ENCODE measurements at places on chromosomes 13 and 19. TPM values are rescaled to one million over a fixed set of nuclear protein-coding genes. Genes with fewer than 3 reads are reported as not detected.

Gene LGALS14
- not detected for total RNA-seq

DNA sequence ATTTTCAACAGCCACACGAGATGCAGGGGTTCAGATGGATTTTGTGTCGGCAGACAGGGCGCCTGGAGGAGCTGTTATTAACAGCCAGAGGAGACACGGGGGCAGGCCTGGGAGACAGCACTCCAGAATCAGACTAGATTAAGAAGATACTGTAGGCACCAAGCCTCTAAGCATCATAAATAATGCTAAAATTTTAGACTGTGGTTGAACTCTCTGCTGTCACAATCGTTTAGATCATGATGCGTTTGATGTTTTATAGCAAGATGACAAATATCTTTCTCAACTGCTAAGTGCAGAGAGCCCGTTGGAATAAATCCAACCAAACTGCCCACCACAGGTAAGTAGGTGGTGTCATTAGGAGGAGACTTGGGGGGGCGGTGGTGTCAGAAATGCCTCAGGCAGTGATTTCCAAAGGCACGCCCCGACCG, 63.9 kb downstream of the CEBPG start:
- peak; percentile 5 for ATAC-seq

GRCh38 chr19:48443731-48444128, 2.1 kb upstream of the GRWD1 start:
- no peak for ATAC-seq

DNA sequence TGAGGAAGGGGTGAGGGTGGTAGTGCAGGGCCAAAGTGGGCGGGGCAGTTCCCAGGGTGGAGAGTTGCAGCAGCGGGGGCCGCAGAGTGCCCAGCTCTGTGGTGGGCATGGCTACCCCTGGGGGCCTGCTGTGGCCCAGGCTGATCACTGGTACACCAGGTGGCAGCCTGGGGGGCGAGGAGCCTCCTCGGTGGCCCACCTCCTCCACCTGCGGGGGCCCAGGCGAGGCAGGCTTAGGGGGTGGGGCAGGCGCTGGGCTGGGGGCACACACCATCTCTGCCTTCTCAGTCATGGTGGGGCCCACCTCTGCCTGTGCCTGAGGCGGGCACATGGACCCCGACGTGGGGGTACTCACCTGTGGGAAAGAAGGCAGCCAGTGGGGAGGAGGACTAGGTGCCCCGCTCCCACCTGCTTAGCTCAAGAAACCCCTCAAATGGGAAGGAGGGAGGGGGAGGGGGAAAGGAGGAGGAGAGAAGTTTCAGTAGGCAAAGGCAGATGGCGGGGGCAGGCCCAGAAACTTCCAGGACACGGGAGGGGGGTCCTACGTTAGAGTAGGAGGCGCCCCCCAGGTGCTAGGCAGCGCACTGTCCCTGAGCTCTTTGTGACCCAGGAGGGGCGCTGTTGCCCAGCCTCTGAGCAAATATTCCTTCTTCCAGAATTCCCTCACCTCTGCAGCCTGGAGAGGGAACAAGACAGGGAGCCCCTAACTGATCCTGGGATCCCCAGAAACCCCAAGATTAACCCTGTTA, 1.6 kb downstream of the LYL1 start:
- no peak for ATAC-seq

All from motor neuron (in vitro differentiated cells).